Nasal cavity respiratory epithelium epithelial cell of viscerocranial mucosa (primary cell): ENCODE measurements at places on chromosomes 6 and 20. TPM values are rescaled to one million over a fixed set of nuclear protein-coding genes. Genes with fewer than 3 reads are reported as not detected.

The FOXQ1 gene
- total RNA-seq = 4.8 and 11.0 TPM in 2 replicates

The ZNF391 gene
- total RNA-seq = 1.0 and 6.5 TPM in 2 replicates

The SIGLEC1 gene
- not detected in 2 replicates for total RNA-seq

The OR12D3 gene
- total RNA-seq = not detected in 2 replicates

The BMP6 gene
- 0.21 and 2.1 TPM in 2 replicates for total RNA-seq

The GPX5 gene
- not detected in 2 replicates for total RNA-seq

The VWA7 gene
- total RNA-seq = 0.34 and 1.00 TPM in 2 replicates

The TNFAIP3 gene
- 39.6 and 84.8 TPM in 2 replicates for total RNA-seq

The CFAP61 gene
- 0.07 and 0.34 TPM in 2 replicates for total RNA-seq

The C6orf15 gene
- total RNA-seq = 0.34 TPM in 1 of 2 replicates, not detected in the other

The NEDD9 gene
- 8.5 and 21.3 TPM in 2 replicates for total RNA-seq

The SEL1L2 gene
- not detected in 2 replicates for total RNA-seq

The CLPSL1 gene
- not detected in 2 replicates for total RNA-seq

The MYO6 gene
- total RNA-seq = 31.1 and 59.6 TPM in 2 replicates

The PLEKHG1 gene
- 9.6 and 34.5 TPM in 2 replicates for total RNA-seq

The GRIK2 gene
- total RNA-seq = 0.21 and 0.34 TPM in 2 replicates

The IRF4 gene
- total RNA-seq = under 0.01 TPM in 1 of 2 replicates, not detected in the other

The BHLHE23 gene
- total RNA-seq = not detected in 2 replicates

The PPIL6 gene
- total RNA-seq = 8.6 and 21.2 TPM in 2 replicates

The SALL4 gene
- total RNA-seq = 0.21 and 1.4 TPM in 2 replicates

The ZCCHC3 gene
- total RNA-seq = 10.3 and 15.7 TPM in 2 replicates

The HRH3 gene
- not detected in 2 replicates for total RNA-seq

The EPPIN gene
- not detected in 2 replicates for total RNA-seq

The LIN28B gene
- not detected in 2 replicates for total RNA-seq

The LY6G6F gene
- not detected in 2 replicates for total RNA-seq

The MCHR2 gene
- total RNA-seq = not detected in 2 replicates

The TPBG gene
- 134 and 143 TPM in 2 replicates for total RNA-seq

The PPP1R3G gene
- total RNA-seq = 0.34 and 0.93 TPM in 2 replicates

The OR2W1 gene
- not detected in 2 replicates for total RNA-seq

The CDH22 gene
- total RNA-seq = not detected in 2 replicates

The BPIFB6 gene
- not detected in 2 replicates for total RNA-seq

The SAPCD1 gene
- total RNA-seq = 0.57 TPM in 1 of 2 replicates, not detected in the other

The SHLD1 gene
- 2.3 and 4.1 TPM in 2 replicates for total RNA-seq

The TP53TG5 gene
- total RNA-seq = not detected in 2 replicates

The RIOK1 gene
- total RNA-seq = 39.0 and 40.8 TPM in 2 replicates

The RALGAPB gene
- 32.5 and 51.0 TPM in 2 replicates for total RNA-seq

The HSPA1L gene
- 1.0 and 1.1 TPM in 2 replicates for total RNA-seq

The PDE7B gene
- total RNA-seq = 0.14 TPM in 1 of 2 replicates, not detected in the other

The EEF1A2 gene
- total RNA-seq = 1.0 and 1.4 TPM in 2 replicates

The ADGRF4 gene
- 21.5 and 42.1 TPM in 2 replicates for total RNA-seq

The DEFB132 gene
- total RNA-seq = not detected in 2 replicates
